ENCODE measurements at places on chromosomes 3 and 15.

GRCh38 chr3:54138937-54139547 is 16.7 kb downstream of the CACNA2D3 start:
- DNase-seq: no peak

GRCh38 chr3:103976931-103977339 is 1389.8 kb upstream of the ALCAM start:
- no peak for DNase-seq

GRCh38 chr15:83858820-83859505 is 205.0 kb downstream of the ADAMTSL3 start:
- no peak for DNase-seq

DNA sequence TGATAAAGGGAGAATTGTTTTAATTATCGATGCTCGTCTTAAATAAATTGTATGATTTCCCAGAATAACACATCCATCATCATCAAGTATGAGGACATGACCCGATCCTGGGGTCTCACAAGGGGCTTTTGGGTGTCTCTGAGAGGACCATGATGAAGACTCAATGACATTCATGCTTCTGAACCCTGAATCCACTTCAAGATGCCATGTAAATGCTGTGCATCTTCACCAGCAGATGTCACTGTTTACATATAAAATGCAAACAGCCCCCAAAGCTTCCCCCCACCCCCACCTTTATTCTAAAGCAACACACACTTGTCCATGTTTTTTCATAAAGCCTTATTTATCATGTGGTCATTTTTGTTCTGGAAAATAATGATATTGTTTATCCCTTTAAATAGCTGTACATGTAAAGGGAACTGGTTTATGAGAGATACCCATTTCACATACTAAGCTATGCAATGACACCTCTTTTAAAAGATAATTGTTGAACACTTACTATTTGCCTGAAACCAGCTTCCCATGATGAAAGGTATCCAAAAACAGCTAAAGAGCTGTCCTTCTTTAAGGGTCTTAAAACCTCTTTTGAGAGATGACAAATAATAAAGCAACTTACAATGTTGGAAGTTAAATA is 69.7 kb upstream of the UBE3A start:
- DNase-seq: no peak

- DNase-seq: no peak
Measured at GRCh38 chr3:59339818-59340217, 290.0 kb upstream of the CFAP20DC start.

- no peak for DNase-seq
Measured at GRCh38 chr3:196144383-196145105, 62.7 kb upstream of the TFRC start.

DNA sequence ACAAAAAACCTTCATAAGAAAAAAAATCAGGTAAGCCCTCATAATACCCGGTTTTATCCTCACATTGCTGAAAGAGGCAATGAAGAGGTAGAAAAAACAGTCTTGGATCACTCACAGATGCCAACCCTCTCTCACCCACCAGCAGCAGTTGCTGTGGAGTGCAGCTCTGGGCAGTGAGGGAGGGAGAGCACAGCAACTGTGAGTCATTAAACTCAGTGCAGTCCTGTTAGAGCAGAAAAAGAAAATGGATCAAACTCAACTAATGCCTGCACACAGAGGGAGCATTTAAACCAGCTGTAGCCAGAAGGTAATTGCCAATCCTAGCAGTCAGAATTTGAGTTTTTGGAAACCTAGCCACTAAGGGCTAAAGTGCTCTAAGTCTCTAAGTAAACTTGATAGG is 1050.6 kb upstream of the ALCAM start:
- DNase-seq: no peak

- DNase-seq: no peak
Measured at GRCh38 chr3:118760585-118761290, 273.9 kb downstream of the IGSF11 start.

DNA sequence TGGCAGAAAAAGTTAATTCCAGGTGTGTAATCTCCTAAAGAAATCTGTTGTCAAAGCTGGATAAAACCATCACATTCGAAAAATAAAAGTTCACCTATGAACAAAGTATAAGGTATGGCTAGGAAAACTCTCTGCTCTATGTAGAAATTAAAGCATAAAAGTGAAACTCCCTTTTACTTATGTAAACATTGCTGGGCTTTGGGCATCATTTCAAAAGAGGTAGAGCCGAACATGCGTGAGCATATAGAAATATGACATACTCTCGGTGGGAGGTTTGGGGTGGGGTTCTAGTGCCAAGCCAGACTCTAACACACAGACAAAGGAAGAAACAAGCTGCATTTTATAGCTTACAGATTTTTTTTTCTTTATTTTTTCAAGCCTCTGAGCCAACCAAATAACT is 306.8 kb upstream of the ATP11B start:
- no peak for DNase-seq
